ENCODE measurements at places on chromosomes 7 and 10.
A peak's percentile ranks its signal among the peaks of the same experiment; 100 is the strongest.

DNA sequence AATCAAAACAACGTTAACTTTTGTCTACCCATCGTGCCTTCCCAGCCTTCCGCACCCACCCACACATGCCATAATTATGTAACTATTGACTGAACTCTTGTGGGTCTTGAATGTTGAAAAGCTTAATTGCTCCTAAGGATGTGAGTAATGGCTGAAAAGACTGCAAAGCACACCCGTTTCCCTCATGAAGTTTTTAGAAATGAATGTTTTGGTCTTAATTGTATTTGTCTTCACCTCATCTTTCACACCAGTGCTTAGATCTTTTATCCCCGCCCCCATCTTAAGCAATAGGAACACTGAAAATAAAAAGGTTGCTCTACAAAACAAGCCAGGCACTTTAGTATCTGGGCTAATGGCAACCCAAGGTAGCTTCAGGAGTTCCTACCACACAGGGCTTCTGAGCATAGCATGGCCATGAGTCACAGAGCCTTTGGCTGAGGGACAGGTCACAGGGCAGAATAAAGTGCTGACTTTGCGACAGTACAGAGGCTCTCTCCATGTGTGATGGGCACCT lies 690.5 kb downstream of the PARD3 start:
- DNase-seq = no peak

DNA sequence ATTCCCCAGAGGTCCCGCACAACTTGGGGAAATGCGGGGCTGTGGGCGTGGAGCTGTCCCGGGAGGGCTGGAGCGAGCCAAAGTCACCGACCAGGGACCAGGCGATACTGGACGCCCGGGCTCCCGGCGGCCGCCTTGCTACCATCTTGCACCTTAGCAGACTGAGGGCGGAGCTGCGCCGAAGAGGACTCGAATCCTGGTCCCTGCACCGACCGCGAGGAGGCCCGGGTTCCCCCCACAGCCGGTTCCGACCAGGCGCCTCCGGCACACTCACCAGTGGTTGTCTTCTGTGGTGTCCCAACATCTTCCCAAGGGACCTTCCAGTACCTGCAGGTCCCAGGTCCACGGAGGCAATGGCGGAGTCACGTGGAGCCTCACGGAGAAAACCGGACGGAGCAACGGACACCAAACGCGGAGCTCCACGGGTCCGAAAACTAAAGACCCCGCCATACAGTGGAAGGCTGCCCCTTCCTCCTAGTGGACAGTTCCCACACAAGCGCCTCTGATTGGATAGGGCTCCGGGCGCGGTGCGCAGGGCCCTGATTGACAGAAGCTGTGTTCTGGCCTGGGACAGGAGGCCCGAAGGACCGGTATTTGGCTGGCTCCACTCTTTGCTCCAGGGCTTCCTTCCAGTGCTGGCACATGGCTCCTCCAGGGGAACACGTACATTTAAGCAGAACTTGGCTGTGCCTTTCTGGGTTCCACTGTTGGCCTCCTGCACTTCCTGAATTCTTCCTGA lies 124.6 kb upstream of the ZNF479 start:
- DNase-seq = no peak

DNA sequence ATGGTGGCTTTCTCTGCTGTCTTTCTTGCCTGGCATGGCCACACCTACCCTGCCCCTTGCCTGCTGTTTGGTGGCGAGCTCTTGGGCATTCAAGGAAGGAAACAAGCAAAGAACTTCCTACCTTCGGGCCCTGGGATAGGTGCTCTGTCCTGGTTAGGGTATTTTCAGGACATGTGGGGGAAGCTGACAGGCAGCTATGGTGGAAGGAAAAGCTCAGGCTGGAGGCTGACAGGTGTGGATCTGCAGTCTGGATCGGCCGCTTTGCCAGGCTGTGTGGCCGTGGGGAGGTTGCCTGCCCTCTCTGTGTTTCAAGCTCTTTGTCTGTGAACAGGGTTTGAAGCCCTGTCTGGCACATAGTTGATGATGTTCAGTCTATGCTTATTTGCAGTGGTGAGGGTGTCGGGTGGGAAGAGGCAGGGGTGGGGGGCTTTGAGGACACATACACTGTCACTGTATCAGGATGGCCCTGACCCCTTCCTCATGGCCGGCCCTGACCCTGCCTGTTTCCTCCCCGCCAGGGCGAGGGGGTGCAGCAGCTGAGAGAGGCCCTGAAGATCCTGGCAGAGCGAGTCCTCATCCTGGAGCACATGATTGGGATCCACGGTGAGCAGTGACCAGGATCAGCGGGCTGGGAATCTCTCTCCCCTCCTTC lies 73.7 kb downstream of the MYL10 start:
- DNase-seq = no peak

GRCh38 chr7:5694221-5694754 lies 87.2 kb downstream of the RNF216 start:
- DNase-seq = no peak

DNA sequence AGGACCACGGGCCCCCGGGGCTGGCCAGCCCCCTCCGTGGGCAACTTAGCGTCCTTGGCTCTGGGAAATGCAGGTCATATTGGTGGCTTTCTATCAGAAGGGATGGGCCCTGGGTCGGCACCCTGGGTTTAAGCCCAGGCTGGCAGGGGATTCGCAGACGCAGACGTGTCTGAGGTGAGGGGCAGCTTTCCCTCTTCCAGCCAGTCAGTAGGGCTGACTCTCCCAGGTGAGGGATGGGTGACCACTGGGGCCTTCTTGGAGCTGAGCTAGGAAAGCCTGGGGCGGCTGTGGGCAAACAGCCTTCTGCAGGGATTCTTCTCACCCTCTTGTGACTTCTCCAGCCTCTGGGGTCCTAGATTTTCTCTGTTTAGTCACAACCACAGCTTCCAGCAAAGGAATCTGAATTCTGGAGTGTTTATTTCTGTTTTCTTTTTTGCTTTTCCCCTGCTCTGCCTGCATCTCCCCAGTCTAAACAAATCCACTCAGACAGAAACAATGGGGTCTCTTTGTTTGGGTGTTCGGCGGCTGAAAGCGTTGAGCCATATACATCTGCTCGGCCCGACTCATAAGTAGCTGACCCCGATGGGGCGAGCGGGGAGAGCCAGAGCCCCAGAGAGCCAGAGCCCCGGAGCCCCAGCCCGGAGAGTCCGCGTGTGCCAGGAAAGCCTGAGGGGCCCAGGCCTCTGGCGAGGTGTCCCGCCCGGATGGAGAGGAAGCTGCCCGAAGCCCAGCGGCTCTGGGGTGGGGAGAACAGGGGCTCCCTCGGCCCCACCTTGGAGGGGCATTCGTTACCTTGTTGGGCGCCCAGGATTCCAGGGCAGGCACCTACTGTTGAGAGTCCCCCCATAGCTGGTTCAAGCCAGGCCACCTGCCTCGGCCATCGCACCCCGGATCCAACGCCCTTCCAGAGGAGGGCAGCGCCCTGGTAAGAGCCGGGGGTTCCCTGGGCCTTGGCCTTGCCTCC lies 2.0 kb downstream of the MNX1 start:
- DNase-seq = peak; percentile 7

GRCh38 chr10:102613785-102614184 lies 30.5 kb upstream of the TRIM8 start:
- no peak for DNase-seq

DNA sequence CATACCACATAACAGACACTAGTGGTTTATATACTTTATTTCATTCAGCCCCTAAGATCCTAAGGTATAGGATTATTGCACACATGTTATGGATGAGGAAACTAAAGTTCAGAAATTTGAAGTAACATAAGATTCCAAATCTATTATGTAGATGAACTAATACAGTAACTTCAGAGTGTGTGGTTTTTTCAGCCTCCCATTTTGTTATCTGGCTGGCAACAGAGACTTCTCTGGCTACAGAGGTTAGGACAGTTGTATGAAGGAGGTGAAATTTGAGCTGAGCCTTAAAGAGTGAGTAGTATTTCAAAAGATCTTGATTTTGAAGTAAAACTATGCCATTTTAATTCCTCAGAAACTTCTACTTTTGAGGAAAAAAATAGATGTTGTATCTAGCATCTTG lies 125.4 kb downstream of the MAPK8 start:
- DNase-seq = no peak

DNA sequence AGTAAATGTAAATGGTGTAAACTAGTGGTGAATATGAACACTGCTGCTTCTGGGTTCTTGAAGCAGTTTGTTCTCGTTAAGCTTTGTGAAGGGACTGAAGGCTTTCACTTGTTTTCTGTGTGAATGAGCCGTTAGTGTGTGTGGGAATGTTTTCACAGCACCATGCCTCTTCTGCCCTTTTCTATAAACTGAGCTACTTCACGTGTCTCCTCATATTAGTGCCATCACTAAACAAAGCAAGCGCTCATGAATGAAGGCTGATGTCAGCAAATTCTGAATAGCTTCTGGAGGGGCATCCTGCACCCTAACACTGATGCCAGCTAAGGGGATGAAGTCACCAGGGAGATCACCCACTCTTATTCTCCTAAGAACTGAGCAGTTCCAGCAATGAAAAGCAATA lies 205.6 kb upstream of the ETV1 start:
- peak; percentile 59 for DNase-seq

GRCh38 chr10:78777466-78777865 lies 291.3 kb upstream of the ZMIZ1 start:
- DNase-seq = peak; percentile 90

- no peak for DNase-seq
These were observed 8.1 kb downstream of the PDE1C start for GRCh38 chr7:32062150-32062549.

DNA sequence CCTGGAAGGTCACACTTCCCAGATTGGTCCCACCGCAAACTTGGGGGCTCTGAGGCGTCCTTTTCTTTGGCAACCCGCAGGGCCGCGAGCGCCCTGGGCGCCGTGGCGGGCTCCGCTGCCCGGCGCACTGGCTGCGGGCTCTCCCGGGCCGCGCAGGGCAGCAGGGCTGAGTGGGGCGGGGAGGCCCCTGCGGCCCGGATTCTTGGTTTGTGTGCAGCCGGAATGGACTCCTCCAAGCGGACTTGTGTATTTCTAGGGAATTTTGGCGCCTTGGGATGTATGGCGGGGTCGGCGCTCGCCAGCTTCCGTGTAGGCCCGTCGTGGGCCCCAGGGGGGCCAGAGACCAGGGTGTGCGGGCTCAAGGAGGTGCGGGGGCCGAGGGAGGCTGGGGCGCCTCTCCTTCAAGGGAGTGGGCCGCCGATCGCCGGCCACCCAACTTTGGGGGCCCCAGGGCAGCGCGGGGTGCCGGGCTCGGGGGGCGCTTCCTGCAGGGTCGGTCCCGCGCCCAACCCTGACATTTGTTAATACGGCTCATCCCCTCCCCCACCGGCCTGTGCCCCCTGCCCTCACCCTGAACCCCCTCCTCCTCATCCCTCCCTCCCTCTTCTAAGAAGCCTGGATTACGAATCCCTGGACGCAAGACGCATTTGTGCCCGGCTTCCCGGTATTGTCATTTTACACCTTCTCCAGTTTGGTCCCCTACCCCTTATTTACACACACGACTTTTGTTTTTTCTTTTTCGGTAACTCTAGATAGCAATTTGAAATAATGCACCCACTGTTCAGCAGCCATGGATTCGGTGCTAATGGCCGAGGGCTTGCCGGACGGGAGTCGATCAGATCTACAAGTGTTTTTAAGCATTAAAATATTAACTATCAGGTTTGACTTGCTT lies 2.5 kb downstream of the TCF7L2 start:
- no peak for DNase-seq

DNA sequence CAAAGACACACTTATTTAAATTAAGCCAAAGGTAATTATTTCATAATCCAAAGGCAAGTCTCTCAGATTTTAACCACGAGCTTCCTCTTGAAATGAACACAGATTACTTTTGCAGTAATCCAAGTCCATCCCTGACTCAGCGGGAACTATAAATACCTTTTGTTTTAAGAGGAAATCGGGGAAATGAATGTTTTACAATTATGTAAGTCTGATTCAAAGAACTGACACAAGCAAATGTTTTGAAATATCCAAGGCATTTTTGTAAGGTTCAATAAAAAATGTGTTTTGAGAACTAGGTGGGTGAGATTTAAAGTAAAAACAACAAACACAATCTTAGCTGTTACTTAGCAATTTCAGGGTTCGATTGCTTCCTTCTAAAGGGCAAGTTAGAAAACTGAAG lies 179.8 kb upstream of the ASAH2 start:
- peak; percentile 82 for DNase-seq

DNA sequence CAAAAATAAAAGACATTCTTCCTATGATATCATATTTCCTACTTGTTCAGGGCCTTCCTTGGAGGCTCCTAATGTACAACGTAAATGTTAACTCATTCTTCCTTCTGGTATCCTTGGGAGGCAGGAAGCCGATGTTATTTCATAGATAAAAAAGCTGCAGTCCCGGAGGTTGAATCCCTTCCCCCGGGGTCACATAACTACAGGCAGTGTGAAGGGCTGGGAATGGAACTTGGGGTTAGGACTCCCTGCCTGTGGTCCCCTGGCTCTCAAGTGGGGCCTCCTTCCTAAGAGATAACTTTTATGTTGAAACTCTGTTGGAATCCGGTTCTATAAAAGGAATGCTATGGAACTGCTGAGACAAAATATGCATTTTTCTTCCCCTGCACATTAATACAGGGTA lies 14.9 kb upstream of the CCDC3 start:
- DNase-seq = no peak

DNA sequence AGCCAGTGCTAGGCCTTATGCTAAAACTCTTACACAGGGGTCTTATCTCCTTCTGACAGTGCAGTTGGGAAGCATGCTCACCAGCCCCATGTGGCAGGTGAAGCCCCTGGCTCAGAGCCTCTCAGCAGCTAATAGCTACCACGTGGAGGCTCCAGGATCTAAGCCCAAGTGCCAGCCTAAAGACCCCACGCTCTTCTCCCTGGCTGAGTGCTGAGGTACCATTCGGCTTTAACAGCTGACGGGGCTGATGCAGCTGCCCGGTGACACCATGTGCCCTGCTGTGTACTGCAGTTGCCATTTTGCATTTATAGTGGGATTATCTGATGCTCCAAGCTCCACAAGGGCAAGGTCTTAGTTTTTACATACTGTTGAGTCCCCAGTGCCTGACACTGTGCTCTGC lies 515.7 kb upstream of the GALNT17 start:
- DNase-seq = no peak

DNA sequence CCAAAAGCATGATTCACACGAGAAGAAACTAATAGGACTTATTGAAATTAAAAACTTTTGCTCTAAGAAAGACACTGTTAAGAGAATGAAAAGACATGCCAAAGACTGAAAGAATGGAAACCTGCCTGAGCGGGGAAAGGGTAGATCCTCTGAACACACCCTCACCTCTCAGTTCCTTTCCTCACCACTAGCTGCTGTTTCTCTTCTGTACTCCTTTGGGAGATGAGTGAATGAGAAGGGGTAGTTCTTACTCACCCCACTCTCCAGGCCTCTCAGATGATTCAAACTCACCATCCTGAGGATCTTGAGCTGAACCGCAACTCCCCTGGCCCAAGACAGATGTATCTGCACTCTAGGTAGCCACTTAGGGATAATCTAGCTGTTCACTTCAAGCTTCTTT lies 41.9 kb downstream of the IQUB start:
- DNase-seq = no peak

- no peak for DNase-seq
These were observed 108.2 kb downstream of the CHRM2 start for GRCh38 chr7:136976504-136977251.

DNA sequence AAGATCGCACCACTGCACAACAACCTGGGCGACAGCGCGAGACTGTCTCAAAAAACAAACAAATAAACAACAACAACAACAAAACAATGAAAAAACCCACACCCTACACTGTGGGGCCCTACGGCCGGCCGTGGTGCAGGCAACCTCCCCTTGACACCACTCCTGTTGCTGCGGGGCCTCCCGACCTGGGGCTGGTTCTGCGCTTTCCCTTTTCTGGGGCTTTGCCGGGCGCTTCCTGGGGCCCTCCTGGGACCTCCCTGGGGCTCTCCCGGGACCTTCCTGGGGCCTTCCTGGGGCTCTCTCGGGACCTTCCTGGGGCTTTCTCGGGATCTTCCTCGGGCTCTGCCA lies 46.6 kb downstream of the INSIG1 start:
- no peak for DNase-seq
